Uterine smooth muscle cell (primary cell): ENCODE measurements at places on chromosomes 4 and X. TPM values are rescaled to one million over a fixed set of nuclear protein-coding genes. Genes with fewer than 3 reads are reported as not detected.

The HDX gene
- 6.1 and 6.2 TPM in 2 replicates for total RNA-seq

The LONRF3 gene
- total RNA-seq = 0.44 and 1.00 TPM in 2 replicates

The TCEAL1 gene
- total RNA-seq = 17.4 and 31.4 TPM in 2 replicates

The SLC10A4 gene
- 0.25 and 0.77 TPM in 2 replicates for total RNA-seq

The ADAM29 gene
- not detected in 2 replicates for total RNA-seq

The BMX gene
- 0.11 and 0.25 TPM in 2 replicates for total RNA-seq

The BBS12 gene
- total RNA-seq = 4.6 and 7.2 TPM in 2 replicates

The USP51 gene
- 1.5 and 2.5 TPM in 2 replicates for total RNA-seq
